Central memory CD4-positive, alpha-beta T cell (primary cell): ENCODE measurements at places on chromosomes 16 and 17.

- peak; percentile 82 for DNase-seq
These were observed 172.8 kb upstream of the ZNF267 start for GRCh38 chr16:31700530-31701388.

- DNase-seq = no peak
These were observed 16.4 kb downstream of the IGF2BP1 start for GRCh38 chr17:49013311-49014213.

DNA sequence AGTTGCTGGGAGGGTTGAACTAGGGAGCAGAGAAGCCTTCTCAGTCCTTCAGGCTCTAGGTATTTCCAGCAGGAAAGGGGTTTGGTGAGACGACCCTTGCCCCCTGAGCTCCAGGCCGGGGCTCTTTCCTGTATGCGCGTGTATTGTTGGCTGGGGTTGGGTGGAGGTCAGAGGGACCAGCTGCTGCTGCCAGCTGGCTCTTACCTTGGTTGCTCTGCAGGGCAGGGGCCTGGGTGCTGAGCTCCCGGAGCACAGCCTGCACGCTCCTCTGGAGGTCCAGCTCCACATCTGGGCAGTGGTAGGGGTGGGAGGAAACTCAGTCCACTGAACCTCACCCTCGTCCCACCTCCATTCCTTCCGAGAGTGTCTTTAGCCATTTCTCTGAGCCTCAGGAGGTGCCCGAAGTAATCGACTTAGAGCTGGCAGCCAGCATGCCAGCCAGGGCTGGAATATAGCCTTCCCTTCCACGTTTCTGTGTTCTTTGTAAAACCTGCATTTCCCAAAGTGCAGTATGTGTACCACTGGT is 28.0 kb downstream of the PIK3R6 start:
- DNase-seq = no peak

- no peak for DNase-seq
These were observed 105.8 kb downstream of the NOG start for GRCh38 chr17:56699186-56699894.

DNA sequence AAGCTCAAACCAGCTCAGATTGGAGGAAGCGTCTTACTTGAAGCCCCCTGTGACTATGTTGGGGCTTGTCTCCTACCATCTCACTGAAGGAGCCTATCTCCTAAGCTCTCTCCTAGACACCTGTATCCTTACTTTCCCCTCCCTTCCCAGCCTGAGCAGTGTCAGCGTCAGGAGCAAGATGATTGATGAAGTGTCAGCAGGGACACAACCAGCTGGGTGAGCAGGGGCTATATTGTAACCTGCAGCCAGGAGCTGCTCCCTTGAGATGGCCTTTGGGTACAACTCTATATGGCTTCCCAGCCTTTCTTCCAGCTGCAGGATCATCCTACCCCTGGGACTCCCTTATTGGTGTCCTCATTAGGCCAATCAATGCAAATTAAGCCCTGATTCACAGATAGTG is 83.2 kb upstream of the HSBP1 start:
- DNase-seq = no peak

GRCh38 chr17:34218748-34219147 is 36.3 kb upstream of the CCL2 start:
- no peak for DNase-seq

DNA sequence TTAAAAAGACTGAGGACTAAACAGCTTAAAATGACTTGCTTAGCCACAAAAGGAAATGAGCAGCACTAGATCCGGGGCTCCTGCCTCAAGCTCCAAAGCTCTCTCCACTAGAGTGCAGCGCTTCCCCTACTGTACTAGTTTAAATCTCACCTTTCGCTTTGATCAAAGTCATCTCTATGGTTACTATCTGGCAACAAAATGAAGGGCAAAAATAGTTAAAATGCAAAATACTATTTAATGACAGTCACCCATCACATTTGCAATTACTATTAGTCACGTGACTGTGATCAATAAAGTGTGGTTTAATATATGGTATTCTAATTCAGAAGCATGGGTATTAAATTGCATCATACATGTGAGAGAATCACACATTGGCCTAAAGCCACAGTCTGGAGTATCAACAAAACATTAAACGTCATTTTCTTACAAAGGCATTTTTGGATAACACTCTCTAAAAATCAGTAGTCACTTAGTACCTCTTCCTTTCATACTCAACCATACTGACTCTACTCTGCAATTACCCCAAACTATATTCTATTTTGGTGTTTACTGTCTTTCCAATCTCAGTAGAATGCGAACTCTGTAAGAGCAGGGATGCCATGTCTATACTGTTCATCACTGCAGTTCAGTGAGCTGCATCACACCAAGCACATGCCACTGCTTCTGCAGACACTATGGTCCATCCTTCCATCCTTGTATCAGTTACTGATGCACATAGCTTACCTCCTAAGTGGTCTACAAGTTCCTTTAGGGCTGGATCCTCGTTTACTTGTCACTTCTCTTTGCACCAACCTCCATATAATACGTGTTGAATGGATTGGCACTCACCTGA is 6.2 kb downstream of the PSMD12 start:
- DNase-seq = peak; percentile 64

GRCh38 chr16:2712546-2712945 is 7.5 kb downstream of the PRSS27 start:
- DNase-seq = no peak

GRCh38 chr17:33112763-33113162 is 121.1 kb downstream of the SPACA3 start:
- DNase-seq = no peak

GRCh38 chr16:51163366-51163765 is 12.3 kb upstream of the SALL1 start:
- DNase-seq = no peak

DNA sequence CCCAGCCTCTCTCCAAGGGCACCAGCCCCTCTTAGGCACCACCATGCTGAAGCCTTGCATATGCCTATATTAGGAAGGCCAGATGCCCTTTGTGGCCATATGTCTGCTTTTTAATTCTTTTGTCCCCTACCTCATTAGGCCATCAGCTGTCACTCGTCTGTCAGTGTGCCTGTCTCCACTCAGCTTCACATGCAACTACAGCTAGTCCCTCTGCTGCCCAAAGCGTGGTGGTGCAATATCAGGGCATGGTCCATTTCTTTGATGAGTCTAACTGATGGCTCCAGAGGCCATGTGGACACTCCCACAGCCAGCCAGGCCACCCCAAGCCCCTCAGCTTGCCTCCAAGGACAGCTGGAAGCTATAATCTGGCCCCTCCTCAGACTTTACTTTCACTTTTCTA is 36.3 kb downstream of the MYO18A start:
- DNase-seq = no peak

DNA sequence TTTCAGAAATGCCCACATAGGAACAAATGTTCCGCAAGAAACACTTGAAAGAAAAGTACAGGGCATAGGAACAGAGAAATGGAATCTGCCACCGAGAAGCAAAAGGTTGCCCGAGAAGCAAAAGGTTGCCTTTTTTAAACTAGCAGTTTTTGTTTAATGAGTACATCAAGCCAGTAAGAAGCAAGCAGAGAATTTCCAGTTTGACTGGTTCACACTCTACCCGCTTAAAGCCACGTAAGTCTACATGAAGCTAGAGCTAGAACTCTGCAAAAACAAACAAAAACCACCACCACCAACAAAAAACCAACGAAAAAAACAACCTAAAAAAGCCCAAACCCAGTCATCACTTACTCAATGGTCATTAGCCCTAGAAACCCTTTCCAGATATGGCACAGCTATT is 144.3 kb downstream of the MAP2K6 start:
- DNase-seq = no peak

GRCh38 chr17:65121368-65121767 is 15.8 kb upstream of the RGS9 start:
- DNase-seq = no peak

DNA sequence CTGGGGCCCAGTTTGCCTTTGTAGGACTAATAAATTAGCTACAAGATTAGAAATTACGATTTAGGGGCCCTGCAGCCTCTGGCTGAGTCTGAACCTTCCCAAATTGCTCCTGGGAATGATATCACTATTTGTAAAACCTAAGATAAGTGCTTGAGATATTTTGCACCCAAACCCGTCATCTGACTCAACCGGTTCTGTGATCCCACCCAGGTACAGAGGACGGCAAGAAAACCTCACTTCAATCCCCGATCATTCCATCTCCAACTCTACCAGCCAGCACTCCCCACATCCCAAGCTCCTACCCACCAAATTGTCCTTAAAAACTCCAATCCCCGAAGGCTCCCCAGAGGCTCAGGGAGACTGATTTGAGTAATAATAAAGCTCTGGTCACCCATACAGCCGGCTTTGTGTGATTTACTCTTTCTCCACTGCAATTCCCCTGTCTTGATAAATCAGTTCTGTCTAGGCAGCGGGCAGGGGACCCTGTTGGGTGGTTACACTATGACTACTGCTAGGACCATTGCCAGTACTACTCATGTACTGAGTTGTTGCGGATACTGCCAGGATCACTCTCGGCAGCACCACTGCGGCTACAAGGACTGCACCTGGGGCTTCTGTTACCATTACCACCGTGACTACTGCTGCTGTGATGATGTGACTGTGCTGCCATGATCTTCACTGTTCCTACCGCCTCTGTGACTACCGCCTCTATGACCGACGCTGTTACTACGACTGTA is 73.1 kb downstream of the IRF8 start:
- no peak for DNase-seq

DNA sequence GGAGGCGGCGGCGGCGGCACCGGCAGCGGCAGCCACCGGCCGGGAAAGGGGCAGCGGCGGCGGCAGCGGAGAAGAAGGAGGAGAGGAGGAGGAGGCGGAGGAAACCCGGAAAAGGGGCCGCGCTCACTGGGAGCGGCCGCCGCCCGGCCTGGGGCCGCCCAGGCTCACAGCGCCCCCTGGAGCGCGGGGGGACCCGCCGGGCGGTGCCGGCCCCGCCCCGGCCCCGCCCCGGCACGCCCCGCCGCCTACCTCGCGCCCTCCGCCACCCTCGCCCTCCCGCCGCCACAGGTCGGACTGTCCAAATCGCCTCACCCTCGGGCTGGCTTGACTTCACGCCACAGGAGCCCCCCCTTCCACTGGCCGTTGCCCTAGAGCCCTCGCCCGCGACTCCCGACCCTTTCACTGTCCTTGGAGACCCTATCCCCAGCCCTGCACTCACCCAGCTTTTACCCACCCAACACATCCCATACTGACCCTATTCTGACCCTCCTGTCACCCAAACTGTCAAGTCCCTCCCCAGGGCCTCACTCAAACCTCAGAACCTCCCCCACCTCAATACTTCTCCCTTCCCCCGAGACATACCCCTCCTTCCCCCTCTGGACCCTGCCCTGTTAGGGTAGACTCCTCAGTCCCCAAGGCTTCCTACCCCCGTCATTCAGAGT is at the start of gene CSNK2A2:
TSS of gene CSNK2A2 (minus strand) at position 85 of the 662 bp plus-strand sequence. CDS start 370 bp downstream, outside the sequence.
- peak; percentile 58 for DNase-seq

GRCh38 chr16:75065521-75066149 is 50.9 kb downstream of the LDHD start:
- DNase-seq = no peak

- peak; percentile 78 for DNase-seq
These were observed 10.9 kb upstream of the CES4A start for GRCh38 chr16:66977341-66978113.

- no peak for DNase-seq
These were observed 197.1 kb downstream of the HS3ST4 start for GRCh38 chr16:25888868-25889267.

DNA sequence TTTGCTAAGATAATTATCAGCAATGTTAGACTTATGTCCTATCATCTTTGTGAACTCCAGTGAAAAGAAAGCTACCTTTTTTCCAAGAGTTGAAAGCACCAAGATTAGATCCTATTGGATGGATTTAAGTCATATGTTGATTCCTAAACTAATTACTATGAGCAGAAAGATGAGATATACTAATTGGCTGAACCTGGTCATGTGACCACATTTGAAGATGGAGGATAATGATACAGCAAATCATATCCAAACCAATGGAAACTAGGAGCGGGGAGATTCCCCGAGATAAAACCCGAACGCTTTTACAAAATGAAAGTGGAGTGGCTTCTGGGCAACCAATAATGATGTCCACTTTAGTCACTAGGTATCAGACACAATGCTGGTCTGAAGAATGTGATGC is 1060.2 kb upstream of the EEF2KMT start:
- DNase-seq = no peak

DNA sequence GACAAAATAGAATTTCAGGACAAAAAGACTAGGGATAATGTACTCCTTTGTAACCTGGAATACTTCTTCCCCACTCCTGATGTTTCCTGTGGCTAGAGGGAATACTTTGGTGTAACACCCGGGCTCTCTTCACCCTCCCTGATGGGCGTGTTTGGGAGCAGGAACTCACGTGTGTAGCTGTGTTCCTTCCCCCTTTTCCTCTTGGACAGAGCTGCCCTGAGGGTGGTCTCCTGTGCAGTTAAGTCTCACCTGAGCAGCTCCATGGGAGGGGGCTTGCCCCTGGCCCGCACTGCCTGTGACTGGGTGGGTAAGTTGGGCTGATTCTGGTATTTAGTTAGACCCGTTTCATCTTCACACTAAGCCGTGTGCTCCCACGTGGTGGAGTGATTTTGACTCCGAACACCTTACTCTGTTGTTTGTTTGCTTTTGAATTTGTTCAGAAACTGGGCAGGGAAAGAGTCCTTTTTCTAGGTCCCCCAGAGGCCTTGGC is 87.9 kb downstream of the OR1D5 start:
- no peak for DNase-seq

DNA sequence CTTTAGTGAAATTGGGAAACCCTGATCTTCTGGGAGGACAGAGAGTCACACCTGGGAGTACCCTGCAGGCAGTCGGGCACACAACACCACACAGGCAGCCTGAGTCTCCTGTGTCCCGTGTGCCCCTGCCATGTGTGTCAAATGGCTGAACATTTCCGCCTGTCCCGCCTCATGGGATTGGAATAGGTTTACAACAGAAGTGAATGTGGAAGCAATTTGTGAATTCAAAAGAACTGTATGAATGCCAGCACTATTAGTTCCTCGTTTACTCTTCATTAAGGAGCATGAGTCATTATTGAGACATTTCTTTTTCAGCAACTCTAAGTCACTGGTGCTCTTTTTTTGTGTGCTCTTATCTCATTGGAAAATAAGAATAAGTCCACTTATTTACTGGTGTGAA is 226.5 kb downstream of the PMP22 start:
- no peak for DNase-seq

DNA sequence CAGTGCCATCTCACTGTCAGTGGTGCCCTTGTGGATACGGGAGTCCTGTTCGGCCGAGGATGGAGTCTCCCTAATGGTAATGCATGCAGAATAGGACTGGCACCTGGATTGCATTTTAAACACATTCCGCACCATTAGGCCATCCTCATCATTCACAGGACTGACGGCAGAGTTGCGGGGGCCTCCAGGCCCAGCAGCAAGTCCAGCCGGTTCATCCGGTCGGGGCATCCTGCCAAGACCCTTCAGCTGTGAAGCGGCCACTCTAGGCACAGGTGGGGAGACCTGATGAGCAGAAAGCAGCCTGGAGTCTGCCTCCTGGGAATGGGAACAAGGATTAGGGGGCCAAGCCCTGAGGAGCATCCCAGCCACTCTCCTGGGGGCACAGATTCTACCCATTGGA is 90.3 kb upstream of the XYLT1 start:
- DNase-seq = no peak

GRCh38 chr16:81601601-81602255 is 157.1 kb downstream of the CMIP start:
- DNase-seq = no peak
